ENCODE measurements at places on chromosomes 7 and 10.

DNA sequence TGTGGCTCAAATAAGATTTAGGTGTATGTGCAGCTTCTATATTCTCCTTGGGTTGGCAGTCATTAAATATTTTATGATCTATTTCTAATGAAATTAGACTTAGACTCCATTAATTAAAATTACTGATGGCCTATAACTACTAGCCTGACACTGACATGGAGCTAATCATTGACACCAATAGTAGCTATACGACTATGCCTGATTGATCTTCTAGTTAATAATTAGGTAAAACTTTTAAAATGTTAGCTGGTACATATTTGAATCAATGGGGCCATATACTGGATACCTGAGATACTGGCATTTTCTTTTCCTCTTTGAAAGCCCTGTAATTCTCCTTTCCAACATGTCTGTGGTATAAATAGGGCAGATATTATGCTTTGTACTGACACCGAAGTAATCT lies 14.4 kb downstream of the WEE2 start:
- DNase-seq: no peak

GRCh38 chr7:154431045-154431444 lies 378.8 kb downstream of the DPP6 start:
- no peak for DNase-seq

DNA sequence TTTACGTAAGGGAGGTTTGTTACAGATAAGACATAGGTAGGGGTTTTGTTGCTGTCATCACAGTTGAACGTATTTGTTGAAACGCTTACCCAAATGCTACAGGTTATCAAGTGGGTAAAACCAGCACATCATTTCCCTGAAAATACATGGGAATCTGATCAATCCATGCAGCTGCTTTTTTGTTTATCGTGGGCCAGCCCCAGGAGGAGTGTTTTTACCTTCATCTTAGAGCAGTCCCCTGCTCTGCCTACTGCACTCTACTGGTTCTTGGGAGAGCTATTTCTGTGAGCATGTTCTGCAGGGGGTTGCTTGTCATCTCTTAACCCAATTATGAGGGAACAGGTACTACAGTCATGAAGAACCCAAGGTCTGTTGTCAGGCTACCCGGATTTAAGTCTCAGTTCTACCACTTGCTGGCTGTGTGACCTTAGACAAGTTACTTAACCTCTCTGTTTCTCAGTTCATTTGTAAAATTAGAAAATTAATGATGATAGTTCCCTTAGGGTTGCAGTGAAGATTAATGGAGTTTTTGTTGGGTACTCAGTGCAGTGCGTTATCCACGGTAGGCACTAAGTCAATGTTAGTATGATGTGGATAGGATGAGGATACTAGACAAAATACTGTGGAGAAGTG lies 15.0 kb downstream of the MTURN start:
- DNase-seq: no peak

DNA sequence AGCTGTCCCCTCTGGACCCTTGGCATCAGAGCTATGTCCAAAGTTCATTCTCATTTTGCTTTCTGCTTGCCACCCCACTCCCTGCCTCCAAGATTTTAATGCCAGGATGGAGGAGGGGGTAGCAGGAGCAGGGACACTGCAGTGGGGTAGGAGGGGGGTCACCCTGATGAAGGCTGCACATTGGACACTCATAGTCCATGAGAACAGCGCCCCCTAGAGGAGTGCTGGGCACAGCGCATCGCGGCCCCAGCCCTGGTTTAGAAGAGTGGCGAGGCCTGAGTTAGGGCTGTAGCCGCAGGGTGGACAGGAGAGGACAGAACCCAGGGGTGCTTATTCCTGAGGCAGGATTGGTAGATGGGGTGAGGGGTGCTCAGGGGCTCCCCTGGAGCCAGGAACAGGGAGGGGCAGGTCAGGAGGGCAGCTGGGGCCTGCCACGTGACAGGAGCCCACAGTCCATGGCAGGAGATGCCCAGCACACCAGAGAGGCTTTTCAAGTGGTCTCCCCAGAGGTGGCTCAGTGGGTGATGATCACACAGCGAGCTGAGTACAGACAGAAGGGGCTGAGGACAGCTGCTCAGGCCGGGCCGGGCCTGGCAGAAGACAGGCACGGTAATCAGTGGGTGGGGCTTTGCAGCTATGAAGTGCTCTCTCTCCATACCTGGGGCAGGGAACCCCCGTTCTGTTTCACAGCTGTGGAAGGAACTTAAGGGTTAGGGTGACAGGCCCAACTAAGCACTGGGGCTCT lies 71.4 kb downstream of the NEURL1 start:
- DNase-seq: no peak

- DNase-seq: no peak
Observed at GRCh38 chr10:22670788-22671187, 43.6 kb downstream of the PIP4K2A start.

DNA sequence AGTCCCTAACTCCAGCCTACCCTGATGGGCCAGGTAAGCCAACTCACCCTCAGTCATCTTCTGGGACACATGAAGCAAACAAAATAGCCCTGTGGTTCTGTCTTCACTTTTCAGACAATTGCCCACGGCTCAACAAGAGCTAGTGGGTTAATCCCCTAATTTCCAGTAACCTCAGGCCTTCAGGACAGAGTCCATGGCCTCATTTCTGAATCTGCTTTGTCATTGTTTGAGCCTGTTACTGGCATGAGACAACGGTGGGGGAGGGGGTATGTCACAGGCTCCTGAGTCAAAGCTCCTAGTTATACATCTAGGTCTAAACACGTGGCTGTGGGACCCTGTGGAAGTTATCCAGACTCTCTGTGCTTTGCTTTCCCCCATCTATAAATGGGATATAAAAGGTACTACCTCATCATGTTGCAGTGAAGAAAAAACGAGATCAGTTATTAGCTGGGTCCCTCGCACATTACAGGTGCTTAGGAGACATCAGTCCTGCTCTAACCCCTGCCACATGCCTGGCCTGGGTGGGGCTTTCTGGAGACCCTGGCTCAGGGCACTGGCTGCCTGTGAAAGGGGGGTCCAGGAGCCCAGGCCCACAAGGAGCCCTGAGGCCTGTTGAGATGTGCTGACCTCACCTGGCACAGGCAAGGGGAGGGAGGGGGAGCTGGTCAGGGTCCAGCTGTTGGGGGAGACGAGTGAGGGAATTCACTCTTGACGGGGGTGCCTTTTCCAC lies 16.5 kb downstream of the MAT1A start:
- DNase-seq: no peak

- DNase-seq: no peak
Observed at GRCh38 chr10:32459051-32459698, 13.2 kb downstream of the CCDC7 start.

GRCh38 chr7:21722371-21722770 lies 179.5 kb downstream of the DNAH11 start:
- no peak for DNase-seq

DNA sequence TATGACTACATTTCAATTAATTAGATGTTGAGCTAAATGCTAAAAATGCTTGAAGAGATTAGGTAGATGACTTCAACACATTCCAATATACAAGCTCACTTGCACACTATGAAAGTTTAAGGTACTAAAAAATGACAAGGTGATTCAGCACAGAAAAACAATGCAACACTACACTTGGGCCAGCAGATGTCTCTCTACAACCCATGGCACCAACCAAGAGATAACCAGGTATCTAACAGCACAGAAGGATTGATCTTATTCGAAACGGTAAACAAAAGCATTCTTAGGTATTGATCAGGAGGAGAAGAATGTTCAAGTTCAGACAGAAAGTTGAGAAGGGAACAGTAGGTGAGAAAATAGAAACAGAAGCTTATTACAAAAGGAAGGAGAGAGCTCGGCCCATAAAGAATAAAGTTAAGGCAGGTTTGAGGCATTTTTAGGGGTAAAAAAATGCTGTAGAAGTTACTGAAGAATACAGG lies 248.2 kb upstream of the KLF14 start:
- DNase-seq: no peak

DNA sequence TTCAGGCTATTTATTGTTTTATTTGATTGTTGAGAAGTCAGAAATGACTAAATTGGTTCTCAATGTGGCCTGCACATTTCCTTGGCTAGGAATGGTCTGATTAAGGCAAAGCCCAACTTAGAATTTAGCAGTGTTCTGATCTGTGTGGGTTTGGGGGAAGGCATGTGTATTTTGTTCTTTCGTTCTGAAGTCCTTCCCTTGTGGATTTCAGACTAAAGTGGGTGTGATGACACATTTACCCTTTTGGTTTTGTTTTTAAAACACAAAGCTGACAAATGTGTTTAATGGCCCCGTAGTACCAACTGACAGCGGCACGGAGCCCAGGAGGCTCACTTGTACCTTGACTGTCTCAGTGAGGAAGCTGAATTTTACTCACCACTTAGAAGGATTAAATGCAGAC lies 452.3 kb upstream of the GALNT17 start:
- no peak for DNase-seq

- DNase-seq: peak; percentile 32
Observed at GRCh38 chr7:44257618-44258422, 57.0 kb downstream of the YKT6 start.

DNA sequence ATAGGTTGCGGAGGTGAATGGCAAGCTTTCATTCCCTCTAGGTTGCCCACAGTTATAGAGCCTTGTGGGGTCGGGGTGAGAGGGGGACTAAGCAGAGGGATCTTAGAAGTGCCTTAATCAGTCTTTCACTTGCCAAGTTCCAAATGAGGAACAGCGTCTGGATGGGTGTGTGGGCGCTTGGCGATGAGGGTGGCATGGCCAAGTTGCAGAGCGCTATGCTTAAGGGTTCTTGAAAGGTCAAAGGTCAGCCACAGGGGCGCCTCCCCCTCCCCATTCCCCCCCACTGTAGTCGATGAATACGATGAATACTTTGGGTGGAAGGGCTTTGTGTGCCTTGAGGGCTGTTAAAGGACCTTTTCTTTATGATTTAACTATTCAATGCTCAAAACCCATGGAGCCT lies 185.0 kb downstream of the TCF7L2 start:
- no peak for DNase-seq

GRCh38 chr7:84474436-84474835 lies 279.8 kb upstream of the SEMA3A start:
- DNase-seq: no peak

- DNase-seq: no peak
Observed at GRCh38 chr10:112208292-112208691, 24.7 kb upstream of the GPAM start.

DNA sequence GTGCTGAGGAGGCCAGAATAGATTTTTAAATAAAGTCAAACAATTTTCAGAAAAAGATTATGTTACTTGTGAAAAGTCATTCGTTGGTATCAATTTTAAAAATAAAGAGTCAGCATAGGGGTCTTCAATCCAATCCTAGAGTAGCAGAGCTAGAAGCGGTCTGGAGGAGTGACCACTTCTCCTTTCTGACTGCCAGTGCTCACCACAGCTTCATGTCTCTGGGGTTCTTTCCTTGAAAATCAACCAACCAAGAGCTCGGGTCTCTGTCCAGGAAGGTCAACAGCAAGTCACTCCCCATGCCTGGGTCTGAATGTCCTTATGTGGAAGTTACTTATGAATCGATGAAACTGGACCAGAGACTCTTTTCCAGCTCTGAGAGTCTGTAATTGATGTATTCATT lies 14.3 kb downstream of the PTPRN2 start:
- DNase-seq: no peak

DNA sequence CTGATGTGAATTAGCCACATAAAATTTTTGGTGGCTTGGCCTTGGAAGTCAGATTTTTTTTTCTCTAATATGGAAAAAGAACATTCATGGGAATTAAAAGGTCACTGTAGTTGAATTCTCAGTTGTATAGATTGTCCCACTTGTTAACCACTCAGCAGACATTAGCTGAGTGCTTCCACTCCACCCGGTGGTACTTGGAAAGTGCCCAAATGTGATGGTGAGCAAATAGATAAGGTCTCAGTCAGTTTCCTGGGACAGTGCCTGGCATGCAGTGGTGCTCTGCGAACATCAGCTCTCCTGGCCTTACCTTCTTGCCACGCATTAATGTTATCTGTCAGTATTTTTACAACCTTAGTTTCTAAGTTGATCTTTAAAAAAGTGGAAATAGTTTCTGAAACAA lies 1.4 kb downstream of the ATP5F1C start:
- DNase-seq: no peak

DNA sequence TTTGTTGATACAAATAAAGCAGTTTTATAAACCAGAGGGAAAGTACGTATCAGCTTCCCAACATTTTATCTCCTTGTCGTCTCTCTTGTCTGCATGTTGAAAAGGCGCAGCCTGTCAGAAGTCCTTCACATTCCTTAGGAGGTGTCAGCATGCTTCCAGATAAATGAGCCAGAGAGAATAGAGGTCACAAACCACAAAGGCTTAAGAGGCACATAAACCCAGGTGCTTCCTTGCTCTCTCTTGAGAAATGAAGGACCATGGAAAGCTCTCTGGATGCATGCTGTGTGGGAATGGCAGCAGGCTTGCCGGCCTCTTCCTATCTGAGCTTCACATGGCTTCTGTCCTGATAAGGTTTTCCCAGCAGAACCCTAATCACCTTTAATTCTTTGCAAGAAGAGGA lies 448.5 kb downstream of the XPNPEP1 start:
- no peak for DNase-seq

DNA sequence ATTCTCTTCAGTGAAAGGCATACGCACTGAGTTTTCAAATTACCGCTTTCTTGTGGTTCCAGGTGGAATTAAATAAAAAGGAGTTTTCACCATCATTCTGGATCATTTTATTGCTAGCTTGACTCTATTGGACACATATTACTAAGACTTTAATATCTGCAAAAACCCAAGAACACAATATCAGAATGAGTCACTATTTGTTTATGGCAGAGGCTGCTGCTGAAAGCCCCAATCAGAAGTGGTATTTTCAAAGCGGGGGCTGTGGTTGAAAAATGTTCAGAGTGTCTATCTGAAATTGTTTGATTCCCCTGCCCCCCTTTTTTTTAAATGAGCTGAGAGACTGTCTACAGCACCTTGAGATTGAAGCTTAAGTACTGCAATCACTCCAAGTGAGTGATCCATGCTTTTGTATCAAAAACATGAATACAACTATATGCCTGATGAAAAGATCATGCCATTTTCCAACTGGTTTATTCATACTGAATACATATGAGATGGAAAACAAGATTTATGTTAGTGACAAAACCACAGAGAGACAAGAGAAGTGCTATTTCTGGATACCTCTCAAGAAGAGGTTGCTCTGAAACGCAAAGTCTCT lies 376.4 kb downstream of the HTR7 start:
- DNase-seq: no peak

- DNase-seq: no peak
Observed at GRCh38 chr7:143493751-143494150, 16.1 kb downstream of the TAS2R41 start.

- DNase-seq: no peak
Observed at GRCh38 chr10:67618116-67618515, 77.9 kb downstream of the CTNNA3 start.

- no peak for DNase-seq
Observed at GRCh38 chr10:4013651-4014121, 228.7 kb upstream of the KLF6 start.

All from fibroblast of skin of left biceps (primary cell).